Colonic mucosa (tissue), 4 donors: ENCODE measurements at places on chromosomes 6 and 20. TPM values are rescaled to one million over a fixed set of nuclear protein-coding genes. Genes with fewer than 3 reads are reported as not detected.

The PROCR gene
- total RNA-seq = 9.8 TPM

The SIRPB2 gene
- total RNA-seq = 0.74 TPM

The CRISP2 gene
- total RNA-seq = not detected

The NMBR gene
- total RNA-seq = not detected

DNA sequence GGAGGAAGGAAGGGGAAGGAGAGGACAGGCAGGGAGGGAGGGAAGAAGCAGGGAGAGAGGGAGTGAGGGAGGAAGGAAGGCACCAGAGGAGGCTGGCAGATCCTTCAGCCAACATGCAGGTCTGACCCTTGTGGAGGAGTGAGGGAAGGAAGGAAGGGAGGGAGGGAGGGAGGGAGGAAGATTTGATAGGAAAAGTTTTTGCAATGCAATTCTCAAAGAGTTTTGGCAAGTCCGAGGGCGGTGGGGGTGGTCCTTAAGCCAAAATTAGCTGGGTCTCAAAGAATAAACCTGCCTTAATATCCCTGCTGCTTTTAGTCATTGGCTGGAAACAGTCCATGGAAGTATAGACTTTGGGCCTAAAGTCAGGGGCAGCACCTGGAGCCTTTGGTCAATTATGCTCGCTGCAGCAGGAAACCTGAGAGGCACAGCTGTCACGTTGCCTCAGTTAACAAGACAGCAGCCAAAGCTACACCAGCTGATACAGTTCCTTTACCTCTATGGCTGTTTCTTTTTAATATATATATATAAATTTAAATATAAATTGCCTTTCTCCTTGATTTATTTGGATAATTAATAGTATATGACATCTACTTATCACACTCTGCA lies 115.7 kb upstream of the RALGAPA2 start:
- no peak for DNase-seq

- DNase-seq = no peak
These were observed 114.6 kb downstream of the MAN1A1 start for GRCh38 chr6:119234941-119235340.

DNA sequence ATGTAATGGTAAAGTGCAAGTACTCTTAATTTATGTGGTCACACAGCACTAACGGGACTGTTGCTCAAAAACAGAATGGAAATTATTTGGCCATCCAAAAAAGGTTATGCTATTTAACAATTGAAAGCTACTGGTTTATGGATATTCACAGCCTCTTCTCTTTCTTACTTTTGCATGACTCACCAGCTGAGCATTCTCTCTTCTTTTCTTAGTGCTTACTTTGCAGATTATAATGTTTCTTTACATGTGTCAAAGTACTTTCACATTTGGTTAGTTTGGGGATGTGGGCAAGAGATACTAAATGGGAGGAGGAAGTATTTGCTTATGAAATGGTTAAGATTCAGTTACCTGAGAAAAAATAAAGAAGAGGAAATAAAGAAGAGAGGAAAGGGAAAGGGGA lies 610.5 kb downstream of the HTR1B start:
- no peak for DNase-seq
